ENCODE measurements at places on chromosomes 5 and 9.
A peak's percentile ranks its signal among the peaks of the same experiment; 100 is the strongest.

DNA sequence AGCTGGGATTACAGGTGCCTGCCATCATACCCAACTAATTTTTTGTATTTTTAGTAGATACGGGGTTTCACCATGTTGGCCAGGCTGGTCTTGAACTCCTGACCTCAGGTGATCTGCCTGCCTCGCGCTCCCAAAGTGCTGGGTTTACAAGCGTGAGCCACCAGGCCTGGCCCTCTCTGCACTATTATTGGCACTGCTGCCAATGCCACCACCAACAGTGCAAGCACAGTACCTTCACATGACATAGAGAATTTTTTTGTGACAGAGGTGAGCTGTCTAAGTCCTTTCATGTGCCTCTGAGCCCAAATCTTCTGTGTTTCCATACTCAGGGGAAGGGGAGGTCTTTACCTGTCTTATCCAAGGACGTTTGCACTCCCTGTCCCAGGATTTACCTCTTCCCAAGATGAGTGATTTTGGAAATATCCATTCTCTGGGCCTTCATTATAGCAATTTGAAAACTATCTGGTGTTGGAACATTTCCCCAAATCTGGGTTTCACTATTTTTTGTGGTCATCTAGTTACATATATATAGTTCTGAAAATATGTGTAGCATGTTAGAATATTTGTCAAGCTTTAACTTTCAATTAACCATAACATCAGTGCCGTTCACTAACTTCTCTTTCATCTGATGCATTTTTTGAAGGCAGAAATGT lies 5.4 kb upstream of the CD180 start:
- no peak for DNase-seq

- no peak for DNase-seq
These were observed 17.5 kb upstream of the INSYN2B start for GRCh38 chr5:169997798-169998197.

DNA sequence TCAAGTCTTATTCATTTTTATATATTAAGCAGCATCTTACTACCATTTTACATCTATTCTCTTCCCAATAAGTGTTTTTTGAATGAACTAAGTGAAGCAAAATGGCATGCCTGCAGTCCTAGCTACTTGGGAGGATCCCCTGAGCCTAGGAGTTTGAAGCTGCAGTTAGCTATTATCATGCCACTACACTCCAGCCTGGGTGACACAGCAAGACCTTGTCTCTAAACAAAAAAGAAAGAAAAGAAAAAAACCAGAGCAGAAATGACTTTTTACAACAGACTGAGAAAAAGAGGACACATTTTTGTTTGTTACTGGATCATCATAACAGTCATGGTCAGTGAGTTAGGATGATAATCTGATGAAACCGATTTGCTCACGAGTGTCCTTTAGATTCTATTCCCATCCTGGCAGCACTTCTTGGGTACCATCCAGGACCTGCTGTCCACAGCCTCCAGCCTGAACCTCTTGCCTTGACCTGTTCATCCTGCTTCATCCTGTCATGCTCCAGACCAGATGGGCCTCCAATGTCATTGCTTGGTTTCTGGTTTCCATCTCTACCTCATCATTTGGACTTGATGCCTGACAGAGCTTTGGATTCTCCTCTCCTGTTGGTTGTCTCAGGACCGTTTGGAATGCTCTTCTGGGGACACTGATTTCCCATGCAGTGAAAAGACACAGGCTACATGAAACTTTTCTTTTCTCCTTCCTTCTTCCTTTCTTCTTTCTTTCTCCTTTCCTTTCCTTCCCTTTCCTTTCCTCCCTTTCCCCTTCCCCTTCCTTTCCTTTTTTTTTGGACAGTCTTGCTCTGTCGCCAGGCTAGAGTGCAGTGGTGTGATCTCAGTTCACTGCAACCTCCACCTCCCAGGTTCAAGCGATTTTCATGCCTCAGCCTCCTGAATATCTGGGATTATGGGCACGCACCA lies 50.1 kb upstream of the GLRX start:
- DNase-seq: no peak

DNA sequence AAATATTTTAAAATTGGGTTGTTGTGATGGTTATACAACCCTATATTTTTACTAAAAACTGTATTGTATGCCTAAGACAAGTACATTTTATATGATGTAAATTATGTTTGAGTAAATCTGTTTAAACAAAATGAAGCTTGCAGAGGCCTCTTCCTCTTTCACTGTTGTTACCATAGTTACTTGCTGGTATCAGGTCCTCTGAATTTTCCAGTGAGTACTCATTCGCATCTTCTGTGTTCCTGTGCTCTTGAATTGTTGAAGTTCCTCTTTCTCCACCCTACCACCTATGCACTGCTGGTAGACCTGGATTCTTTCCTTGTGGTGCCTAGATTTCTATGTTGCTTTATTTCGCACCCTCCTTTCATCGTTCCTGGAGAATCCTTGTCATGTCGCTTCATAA lies 938.5 kb upstream of the ACO1 start:
- DNase-seq: peak; percentile 14

GRCh38 chr9:121362813-121363621 lies 7.0 kb downstream of the STOM start:
- DNase-seq: no peak

DNA sequence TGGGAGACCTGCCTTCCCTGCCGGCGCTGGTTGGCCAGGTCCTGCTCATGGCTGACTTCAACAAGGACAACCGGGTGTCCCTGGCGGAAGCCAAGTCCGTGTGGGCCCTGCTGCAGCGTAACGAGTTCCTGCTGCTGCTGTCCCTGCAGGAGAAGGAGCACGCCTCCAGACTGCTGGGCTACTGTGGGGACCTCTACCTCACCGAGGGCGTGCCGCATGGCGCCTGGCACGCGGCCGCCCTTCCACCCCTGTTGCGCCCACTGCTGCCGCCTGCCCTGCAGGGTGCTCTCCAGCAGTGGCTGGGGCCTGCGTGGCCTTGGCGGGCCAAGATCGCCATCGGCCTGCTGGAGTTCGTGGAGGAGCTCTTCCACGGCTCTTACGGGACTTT lies 10.6 kb downstream of the DIPK1B start:
- no peak for DNase-seq

DNA sequence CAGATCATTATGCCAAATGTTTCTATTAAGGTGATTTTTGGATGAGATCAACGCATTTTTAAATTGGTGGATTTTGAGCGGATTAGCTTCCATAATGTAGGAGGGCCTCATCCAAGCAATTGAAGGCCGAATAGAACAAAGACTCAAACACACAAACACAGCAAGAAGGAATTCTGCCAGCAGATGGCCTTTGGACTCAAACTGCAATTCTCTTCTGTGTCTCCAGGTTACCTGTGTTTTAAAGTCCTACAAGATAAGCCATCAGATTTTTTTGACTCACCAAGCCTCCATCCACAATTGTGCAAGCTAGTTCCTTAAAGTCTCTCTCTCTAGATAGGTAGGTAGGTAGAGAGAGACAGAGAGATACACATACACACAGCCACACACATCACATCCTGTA lies 25.5 kb downstream of the CDH6 start:
- DNase-seq: no peak

DNA sequence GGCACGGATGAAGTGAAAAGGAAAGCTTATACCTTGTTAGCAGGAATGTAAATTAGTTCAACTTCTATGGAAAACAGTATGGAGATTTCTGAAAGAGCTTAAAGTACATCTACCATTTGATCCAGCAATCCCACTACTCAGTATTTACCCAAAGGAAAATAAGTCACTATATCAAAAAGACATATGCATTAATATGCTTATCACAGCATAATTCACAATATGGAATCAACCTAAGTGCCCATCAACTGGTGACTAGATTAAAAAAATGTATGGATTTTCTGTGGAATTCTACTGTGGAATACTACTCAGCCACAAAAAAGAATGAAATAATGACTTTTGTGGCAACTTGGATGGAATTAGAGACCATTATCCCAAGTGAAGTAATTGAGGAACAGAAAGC lies 279.6 kb downstream of the GABRB2 start:
- no peak for DNase-seq
